Stimulated activated CD8-positive, alpha-beta memory T cell treated with anti-CD3 and anti-CD28 coated beads, Interleukin-7, amount 100 ng/mL, for 1 hour (primary cell): ENCODE measurements at places on chromosomes 7 and 10.

- DNase-seq, result peak; percentile 5
These were observed 26.2 kb downstream of the ADK start for GRCh38 chr10:74177140-74177677.

DNA sequence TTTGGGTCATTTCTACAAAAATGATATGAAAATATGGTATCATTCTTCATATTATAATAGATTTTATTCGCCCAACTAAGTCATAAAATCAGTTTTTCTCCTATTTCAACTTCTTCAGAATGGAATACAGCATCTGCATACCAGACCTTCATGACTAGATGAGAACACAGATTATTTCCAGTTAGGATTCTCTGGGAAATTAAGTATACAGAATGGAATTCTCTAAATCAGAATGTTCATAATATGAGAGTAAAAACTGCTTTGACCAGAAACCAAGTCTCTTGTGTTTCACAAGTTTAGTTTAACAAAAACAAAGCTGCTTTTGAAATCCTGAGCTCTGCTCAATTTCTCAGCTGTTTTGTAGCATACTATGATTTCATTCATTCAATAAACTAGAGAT lies 160.3 kb upstream of the SEMA3A start:
- no peak for DNase-seq

- no peak for DNase-seq
These were observed 111.0 kb upstream of the JAZF1 start for GRCh38 chr7:28291559-28291958.

GRCh38 chr7:39554583-39555165 lies 11.5 kb upstream of the YAE1 start:
- no peak for DNase-seq

DNA sequence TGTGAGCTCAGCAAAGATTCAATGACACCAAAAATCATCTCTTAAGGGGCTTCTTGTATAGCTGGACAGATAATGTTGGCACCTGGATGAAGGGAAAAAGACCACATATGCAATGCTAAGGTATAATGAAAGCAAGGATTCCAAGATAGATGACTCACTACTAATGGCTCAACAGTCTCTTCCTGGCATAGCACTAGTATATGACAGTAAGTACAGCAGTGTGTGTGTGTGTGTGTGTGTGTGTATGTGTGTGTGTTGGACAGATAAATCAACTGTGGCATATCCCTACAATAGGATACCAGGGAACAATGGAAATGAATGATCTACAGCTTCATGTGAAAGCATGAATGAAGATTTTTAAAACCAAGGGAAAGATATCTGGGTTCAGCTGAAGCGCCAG lies 257.1 kb downstream of the SFMBT2 start:
- no peak for DNase-seq
